ENCODE measurements at places on chromosomes 5 and 9.

- no peak for DNase-seq
These were observed 33.3 kb upstream of the FAM170A start for GRCh38 chr5:119596046-119596445.

DNA sequence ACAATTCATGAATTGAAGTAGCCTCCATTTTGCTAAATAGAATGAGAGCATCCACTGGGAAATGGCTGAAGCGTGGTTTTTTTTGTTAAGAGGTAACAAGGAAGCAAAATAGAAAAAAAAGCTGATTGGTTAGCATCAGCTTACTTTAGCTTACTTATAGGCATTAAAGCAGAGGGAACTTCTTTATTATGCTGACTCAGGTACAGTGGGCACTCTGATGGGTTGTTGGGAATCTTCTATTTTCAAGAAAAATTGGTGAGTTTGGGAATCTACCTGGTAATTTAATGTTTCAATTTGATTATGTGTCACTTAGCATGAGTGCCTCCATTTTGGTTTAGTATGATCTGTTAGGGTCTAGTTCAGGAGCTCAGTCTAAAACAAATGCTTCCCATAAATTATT is 289.6 kb downstream of the ANXA1 start:
- DNase-seq: no peak

DNA sequence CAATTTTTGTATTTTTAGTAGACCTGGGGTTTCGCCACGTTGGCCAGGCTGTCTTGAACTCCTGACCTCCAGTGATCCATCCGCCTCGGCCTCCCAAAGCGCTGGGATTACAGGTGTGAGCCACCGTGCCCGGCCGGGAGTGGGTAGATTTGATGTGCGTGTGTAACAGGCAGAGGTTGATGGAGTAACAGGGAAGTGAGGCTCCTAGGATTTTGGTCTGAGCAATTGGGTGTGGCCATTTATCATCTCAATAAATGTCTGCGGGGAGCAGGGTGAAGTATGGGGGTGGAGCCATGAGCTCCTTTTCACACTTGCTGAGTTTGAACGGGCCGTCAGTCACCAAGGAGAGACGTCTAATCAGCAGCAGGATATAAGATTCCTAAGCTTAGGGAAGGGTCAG is 1.2 kb upstream of the REXO4 start:
- no peak for DNase-seq

DNA sequence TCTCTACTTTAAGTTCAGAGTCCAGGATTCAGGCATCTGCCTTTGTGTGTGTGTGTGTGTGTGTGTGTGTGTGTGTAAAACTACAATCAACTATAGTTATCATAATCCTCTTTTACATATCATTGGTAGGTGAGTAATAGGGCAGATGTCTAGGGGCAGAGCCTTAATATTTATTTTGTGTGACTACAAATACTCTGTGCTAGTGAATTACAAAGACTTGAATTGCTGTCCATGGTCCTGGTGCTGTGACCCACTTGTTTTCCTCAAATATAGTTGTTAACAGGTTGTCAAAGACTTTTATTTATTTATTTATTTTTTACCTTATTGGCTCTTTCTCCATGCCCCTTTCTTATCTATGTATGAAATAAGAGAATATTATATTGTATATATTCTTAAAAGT is 196.8 kb downstream of the ANXA1 start:
- DNase-seq: no peak

GRCh38 chr5:116579144-116579543 is 4.5 kb upstream of the SEMA6A start:
- DNase-seq: no peak

DNA sequence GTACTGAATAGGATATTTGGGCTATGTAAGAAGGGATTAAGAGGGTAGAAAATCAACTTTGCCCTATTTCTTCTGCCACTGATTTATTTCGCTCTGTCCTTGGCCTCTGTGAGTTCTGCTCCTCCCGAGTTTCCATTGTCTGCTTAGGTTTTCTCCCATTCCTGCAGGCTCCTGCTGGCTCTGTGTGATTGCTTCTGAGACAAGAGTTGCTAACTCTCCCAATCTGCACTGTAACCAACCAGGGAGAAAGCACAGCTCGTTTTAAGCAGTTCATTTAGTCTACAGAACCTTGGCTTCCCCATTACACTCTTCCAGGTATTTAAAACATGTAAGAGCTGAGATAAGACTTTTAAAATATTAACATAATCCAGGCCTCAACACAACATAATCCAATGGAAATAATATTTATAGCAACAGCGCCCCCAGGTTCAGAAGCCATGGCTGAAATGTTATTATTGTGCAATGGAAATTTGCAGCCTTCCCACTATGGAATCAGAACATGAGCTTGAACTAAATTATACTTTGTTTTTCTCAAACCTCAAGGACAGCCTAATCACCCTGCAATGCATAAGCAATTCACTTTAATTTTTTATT is 203.5 kb downstream of the ERCC6L2 start:
- DNase-seq: no peak

- DNase-seq: no peak
These were observed 90.7 kb upstream of the ADRA1B start for GRCh38 chr5:159825551-159826051.

GRCh38 chr9:23622396-23622795 is 203.6 kb downstream of the ELAVL2 start:
- DNase-seq: no peak

DNA sequence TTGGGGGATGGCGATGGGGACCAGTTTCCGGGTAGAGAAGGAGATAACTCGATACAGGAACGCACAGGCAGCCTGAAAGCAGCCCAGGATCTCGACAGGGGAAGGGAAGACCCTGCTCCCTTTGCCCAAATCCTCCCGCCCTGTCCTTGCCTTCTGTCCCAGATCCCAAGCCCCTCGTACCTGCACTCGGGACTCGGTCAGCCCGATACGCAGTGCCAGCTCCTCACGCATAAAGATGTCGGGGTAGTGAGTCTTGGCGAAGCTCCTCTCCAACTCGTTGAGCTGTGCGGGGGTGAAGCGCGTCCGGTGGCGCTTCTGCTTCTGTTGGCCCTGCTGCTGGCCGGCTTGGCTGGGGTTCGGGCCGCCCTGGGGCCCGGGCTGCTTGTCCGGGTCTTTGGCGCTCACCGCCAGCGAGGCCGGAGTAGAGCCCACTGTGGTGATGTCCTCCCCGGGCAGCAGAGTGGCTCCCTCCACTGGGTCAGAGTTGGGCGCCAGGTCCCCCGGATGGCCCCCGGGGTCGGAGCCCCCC is 1.8 kb downstream of the OTP start:
- DNase-seq: no peak

DNA sequence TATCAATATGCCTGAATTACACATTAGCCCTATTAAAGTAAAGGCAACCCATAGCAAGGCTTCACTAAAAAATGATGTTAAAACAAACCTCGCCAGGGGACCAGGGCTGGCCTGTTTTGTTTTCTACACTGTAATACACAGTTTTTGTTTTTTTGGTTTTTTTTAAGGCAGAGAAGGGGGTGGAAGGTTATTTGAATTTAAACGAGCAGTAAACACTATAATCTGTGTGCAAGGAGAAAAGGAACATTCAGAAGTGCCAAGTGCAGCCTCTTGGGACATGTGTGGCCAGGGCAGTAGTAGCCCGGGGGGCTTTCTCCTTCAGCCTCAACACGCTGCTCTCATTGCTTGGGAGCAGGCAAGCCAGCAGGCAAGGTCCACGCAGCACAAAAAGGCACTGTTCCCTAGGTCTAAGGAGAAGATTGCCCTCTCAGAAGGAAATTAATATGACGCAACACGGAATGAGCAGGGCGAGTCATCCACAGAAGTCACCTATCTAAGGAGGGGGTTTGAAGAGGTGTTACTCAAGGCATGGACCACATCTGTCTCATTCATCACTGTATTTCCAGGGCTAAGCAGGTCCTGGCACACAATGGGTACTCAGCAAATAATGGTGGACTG is 16.2 kb downstream of the SIL1 start:
- no peak for DNase-seq

GRCh38 chr9:101912698-101913097 is 174.3 kb upstream of the GRIN3A start:
- DNase-seq: no peak

GRCh38 chr9:127586537-127586936 is 25.5 kb upstream of the STXBP1 start:
- DNase-seq: no peak

GRCh38 chr5:107476783-107477182 is 194.0 kb downstream of the EFNA5 start:
- DNase-seq: peak; percentile 15

DNA sequence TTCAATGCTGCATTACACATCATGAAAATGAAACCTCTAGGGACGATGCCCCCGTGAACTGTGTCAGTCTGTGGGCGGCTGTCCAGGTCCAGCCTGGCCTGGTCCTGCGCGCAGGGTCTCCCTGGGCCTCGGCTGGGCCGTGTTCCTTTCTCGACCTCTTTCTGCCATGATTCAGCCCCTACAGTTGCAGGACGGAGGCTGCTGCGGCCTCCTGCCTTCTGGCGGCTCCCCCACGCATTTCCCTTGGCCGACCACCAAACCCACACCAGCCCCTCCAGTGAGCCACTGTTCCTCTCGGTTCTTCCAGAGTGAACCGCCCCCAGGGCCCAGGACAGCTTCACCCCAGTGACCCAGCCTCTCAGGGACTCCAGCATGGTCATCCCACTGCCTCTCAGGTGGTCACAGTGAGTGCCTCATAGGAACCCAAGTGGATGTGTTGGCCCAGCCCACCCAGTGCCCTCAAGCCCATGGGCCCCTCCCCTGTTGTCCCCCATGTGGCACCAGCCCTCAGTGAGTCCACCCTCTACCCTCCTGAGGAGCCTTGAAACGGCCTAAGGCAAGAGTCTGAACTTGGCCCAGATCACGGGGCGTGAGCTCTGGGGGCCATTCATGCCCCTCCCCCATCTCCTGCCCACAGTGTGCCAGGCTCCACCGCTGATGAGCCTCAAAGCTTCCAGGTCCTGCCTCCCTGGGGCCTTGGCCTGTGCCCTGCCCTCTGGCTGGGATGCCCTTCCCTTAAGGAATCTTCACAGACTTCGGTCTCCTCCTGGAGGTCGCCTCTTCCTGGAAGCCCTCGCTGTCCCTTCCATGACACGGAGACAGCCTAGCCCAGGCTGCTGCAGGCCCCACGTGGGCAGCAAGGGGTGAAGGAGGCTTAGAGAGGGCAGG is 10.0 kb upstream of the CLIC3 start:
- DNase-seq: no peak

DNA sequence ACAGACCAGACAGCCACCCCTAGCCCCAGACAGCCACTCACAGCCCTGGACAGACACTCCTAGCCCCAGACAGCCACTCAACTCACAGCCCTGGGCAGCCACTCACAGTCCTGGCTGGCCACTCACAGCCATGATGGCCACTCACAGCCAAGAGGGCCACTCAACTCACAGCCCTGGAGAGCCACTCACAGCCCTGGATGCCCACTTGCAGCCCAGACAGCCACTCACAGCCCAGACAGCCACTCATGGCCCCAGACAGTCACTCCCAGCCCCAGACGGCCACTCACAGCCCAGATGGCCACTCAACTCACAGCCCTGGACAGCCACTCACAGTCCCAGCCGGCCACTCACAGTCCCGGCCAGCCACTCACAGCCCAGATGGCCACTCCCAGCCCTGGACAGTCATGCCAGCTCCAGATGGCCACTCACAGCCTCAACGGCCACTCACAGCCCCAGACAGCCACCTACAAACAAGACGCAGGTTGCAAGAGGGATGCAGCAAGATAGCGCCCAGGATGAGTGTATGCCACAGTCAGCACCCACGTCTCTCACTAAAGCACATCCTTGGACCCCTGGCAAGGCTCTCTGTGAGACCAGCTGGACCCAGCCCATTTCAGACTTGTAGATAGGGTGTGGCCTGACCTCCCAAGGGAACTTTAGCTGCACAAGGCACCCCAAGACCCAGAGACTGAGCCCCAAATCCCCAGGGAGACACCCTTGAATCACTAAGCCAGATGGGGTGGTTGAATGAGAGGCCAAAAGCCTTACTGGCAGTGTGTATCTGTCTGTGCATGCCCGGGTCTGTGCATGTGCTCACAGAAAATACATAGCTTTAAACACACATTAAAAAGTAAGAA is 22.4 kb downstream of the ZDHHC11B start:
- no peak for DNase-seq
